Peyer's patch (tissue), 4 donors: ENCODE measurements at places on chromosomes 3 and 15. TPM values are rescaled to one million over a fixed set of nuclear protein-coding genes. Genes with fewer than 3 reads are reported as not detected.

COL6A5 gene
- 1.7 TPM for total RNA-seq

PRR20G gene
- total RNA-seq, result not detected

ALDH1L1 gene
- total RNA-seq, result 5.1 TPM

GRCh38 chr3:177934001-177934891 lies 602.0 kb upstream of the KCNMB2 start:
- H3K4me1 ChIP-seq, result no peaks in the 10 kb centered on the region
- DNase-seq, result no peak
- no peak overlapping the region for H3K27ac ChIP-seq
- no peaks in the 10 kb centered on the region for H3K36me3 ChIP-seq

GRCh38 chr3:45991341-45991740 lies 4.3 kb downstream of the FYCO1 start:
- peaks cover 26% of the 10 kb centered on the region for H3K4me1 ChIP-seq
- no peak overlapping the region for H3K27ac ChIP-seq
- no peaks in the 10 kb centered on the region for H3K36me3 ChIP-seq
